ENCODE measurements at places on chromosomes 3 and 15.
A peak's percentile ranks its signal among the peaks of the same experiment; 100 is the strongest.

DNA sequence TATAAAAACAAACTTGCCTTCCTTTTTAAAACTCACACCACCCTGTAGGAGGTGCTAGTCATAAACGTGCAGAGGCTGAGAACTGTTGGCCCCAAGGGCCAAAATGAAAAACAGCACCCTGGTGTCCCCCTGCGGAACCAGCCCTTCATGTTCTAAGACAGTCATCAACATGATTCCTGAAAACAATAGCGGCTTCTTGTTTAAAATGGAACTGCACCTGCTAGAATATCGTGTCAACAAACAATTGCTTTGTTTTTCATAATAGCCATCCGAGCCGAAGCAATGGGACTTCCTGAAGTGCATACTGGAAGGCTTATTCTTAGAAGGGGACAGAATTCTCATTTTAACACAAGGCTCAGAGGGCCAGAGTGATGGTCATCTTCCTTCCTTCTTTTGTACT, 43.7 kb downstream of the MECOM start:
- H3K27ac ChIP-seq, result no peak overlapping the region
- H3K36me3 ChIP-seq, result no peaks in the 10 kb centered on the region
- no peak for DNase-seq
- H3K4me3 ChIP-seq, result no peak overlapping the region
- no peaks in the 10 kb centered on the region for H3K4me1 ChIP-seq

GRCh38 chr3:32347343-32348125, 44.1 kb upstream of the CMTM7 start:
- DNase-seq, result no peak
- no peaks in the 10 kb centered on the region for H3K36me3 ChIP-seq
- no peak overlapping the region for H3K27ac ChIP-seq
- H3K4me3 ChIP-seq, result no peak overlapping the region
- no peaks in the 10 kb centered on the region for H3K27me3 ChIP-seq
- H3K4me1 ChIP-seq, result no peaks in the 10 kb centered on the region

- H3K4me1 ChIP-seq, result no peaks in the 10 kb centered on the region
- peaks cover 4% of the 10 kb centered on the region for H3K27me3 ChIP-seq
- peak overlapping the region; percentile 41 for H3K4me3 ChIP-seq
- H3K27ac ChIP-seq, result peak overlapping the region; percentile 81
- H3K36me3 ChIP-seq, result no peaks in the 10 kb centered on the region
These were observed 418.9 kb upstream of the NAALADL2 start for GRCh38 chr3:174440253-174440701.

DNA sequence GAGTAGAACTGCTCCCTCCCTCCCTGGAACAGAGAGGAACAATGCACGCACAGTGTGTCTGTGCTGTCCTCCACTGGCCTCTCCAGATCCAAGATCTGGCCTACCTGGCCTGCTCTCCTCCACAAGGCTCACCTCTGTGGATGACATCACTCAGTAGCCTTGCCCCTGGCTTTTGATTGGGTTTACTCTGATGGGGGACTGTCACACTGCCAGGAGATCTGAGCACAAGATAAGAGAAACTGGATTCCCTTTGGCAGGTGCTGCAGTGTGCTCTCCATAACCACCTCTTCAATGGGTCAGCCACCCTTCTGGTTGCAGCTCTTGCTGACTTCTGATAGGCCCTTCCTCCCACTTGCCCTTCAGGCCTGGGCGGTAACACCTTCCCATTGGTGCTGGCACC, 22.6 kb upstream of the ANO10 start:
- H3K27me3 ChIP-seq, result no peaks in the 10 kb centered on the region
- no peak overlapping the region for H3K4me3 ChIP-seq

- no peaks in the 10 kb centered on the region for H3K36me3 ChIP-seq
- H3K27ac ChIP-seq, result no peak overlapping the region
- no peaks in the 10 kb centered on the region for H3K27me3 ChIP-seq
- H3K4me3 ChIP-seq, result no peak overlapping the region
- no peak for DNase-seq
These were observed 112.2 kb downstream of the RFTN1 start for GRCh38 chr3:16401273-16401672.

DNA sequence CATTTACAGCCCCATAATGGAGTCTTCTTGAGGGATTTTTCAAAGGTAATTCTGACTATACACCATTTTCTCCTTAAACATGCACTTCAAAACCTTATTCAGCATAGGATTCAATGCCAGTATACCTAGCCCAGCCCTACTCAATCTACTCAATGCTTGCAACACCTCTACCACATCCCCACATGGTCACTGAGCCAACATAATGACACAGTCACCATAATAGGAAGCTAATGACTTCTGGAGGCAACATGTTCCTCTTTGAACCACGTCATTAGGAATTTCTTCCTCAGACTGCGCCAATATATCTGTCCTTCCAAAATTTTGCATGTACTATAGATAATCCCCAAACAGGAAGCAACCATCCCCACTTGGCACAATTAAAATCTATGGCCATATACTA, 153.9 kb upstream of the SETMAR start:
- no peak overlapping the region for H3K27ac ChIP-seq
- no peaks in the 10 kb centered on the region for H3K36me3 ChIP-seq
- H3K4me3 ChIP-seq, result no peak overlapping the region
- no peak for DNase-seq

DNA sequence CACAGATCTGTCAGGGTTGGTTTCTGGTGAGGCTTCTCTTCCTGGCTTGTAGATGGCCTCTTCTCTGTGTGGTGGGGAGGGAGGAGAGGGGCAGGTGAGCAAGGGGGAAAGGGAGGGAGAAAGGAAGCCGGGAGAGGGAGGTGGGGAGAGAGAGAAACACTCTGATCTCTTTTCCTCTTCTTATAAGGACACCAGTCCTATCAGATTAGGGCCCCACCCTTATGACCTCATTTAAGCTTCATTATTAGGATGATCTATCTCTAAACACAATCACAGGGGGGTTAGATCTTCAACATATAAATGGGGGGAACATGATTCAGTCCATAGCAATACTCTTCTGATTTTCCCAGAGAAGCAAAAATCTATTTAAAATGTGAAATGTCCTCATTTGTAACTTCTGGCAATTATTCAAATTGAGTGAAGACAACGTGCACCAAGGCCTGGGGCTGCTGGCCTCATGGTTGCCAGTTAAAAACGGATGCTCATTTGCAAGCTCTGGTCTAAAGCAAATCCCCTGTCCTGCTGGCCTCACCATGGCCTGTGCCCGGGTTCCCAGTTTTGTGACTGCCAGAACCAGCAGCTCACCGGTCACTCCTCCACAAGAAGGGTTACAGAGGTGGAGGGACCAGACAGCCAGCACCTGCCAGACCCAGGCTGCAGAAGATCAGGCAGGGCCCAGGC, 8.3 kb downstream of the POMGNT2 start:
- H3K4me3 ChIP-seq, result no peak overlapping the region
- H3K27me3 ChIP-seq, result no peaks in the 10 kb centered on the region
- no peak overlapping the region for H3K27ac ChIP-seq
- DNase-seq, result no peak
- no peaks in the 10 kb centered on the region for H3K4me1 ChIP-seq

DNA sequence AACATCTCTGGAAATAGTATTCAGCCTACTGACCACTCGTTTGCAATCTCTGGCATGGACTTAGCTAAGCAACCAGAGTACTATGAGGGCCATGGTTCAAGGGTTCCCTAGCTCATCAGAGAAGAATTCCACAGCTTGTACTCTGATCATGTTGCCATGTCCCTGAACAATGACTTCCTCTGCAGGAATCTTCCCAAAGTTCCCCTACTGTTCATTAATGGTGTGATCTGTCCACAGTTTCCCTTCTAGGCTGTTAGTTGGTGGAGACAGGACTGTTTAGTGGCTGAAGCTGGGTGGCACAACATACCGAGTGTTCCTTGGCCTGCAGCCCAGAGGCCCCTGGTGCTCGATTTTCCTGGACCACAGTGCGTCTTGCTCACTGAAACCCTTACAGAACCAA, 44.4 kb upstream of the GALNT15 start:
- DNase-seq, result no peak
- H3K4me1 ChIP-seq, result no peaks in the 10 kb centered on the region
- H3K4me3 ChIP-seq, result no peak overlapping the region
- H3K36me3 ChIP-seq, result no peaks in the 10 kb centered on the region

DNA sequence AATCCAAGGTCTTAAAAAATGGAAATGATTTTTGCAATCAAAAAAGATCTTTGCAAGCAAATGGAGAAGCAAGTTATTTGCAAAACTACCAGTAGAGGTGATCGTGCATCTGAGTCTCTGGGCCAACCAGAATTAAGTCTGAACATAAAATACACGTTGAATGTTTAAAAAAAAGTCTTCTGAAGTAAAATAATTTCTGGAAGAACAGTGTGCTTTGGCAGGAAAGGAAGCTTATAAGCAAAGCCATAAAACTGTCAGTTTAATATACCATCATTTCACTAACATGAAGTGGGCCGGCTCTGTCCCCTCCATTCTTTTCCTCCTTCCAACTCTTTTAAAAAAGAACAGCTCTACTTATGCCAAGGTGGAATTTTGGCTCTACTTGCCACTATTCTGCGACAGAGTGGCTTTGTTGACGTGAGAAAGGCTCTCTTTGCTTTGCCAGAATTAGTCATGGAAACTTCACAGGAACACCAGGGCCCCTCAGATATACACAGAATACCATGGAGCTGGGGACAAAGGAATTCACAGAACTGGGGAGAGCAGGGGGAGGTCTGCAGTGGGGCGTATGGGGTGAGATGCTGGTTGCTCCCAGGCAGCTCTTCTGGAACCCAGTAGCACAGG, 29.8 kb downstream of the FSTL1 start:
- no peak overlapping the region for H3K27ac ChIP-seq
- H3K4me3 ChIP-seq, result no peak overlapping the region
- H3K36me3 ChIP-seq, result no peaks in the 10 kb centered on the region
- no peaks in the 10 kb centered on the region for H3K4me1 ChIP-seq
- H3K27me3 ChIP-seq, result no peaks in the 10 kb centered on the region

DNA sequence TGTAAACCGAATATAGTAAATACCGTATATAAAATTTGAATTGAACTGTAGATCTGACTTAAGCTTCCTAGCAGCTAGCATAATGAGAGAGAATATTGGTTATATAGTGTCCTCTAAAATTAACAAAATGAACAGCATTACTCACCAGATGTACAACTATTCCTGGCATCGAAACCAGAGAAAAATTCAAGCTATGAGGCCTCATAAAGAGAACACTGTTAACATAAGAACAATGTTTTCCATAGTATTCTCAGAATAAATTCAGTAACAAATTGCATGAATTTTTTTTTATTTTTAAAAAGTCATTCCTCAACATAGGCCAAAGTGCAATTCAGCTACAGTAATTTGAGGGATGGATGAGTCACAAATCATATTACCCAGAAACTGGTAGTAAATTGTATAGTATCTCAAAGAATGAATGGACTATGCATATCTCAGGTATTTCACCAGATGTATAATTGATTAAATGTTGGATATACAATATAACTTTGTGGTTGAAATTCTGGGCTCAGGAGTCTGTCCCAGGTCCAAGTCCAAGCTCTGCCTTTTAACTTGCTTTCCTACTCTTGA, 5.0 kb downstream of the TMEM207 start:
- no peak for DNase-seq
- H3K27ac ChIP-seq, result no peak overlapping the region
- no peaks in the 10 kb centered on the region for H3K27me3 ChIP-seq
- H3K4me3 ChIP-seq, result no peak overlapping the region
- no peaks in the 10 kb centered on the region for H3K4me1 ChIP-seq
- H3K36me3 ChIP-seq, result no peaks in the 10 kb centered on the region

DNA sequence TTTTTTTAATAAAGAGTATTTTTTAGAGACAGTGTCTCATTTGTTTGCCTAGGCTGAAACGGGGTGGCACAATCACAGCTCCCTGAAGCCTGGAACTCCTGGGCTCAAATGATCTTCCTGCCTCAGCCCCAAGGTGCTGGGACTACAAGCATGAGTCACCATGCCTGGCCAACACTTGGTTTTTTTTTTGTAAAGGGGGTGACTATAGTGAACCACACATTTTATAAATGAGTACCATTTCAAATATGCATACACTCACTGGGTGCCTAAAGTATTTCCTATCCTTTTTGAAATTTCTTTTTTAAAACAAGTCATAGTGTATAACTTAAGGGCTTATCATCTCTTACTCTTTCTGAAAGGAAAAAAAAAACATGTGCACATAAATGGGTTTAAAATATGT, 325.2 kb upstream of the MEIS2 start:
- H3K27ac ChIP-seq, result no peak overlapping the region
- DNase-seq, result no peak
- no peaks in the 10 kb centered on the region for H3K27me3 ChIP-seq
- H3K36me3 ChIP-seq, result no peaks in the 10 kb centered on the region
- no peaks in the 10 kb centered on the region for H3K4me1 ChIP-seq

GRCh38 chr3:117495620-117496019, 786.0 kb downstream of the TUSC7 start:
- no peak for DNase-seq
- no peaks in the 10 kb centered on the region for H3K36me3 ChIP-seq
- no peaks in the 10 kb centered on the region for H3K4me1 ChIP-seq
- no peak overlapping the region for H3K27ac ChIP-seq
- H3K4me3 ChIP-seq, result no peak overlapping the region

DNA sequence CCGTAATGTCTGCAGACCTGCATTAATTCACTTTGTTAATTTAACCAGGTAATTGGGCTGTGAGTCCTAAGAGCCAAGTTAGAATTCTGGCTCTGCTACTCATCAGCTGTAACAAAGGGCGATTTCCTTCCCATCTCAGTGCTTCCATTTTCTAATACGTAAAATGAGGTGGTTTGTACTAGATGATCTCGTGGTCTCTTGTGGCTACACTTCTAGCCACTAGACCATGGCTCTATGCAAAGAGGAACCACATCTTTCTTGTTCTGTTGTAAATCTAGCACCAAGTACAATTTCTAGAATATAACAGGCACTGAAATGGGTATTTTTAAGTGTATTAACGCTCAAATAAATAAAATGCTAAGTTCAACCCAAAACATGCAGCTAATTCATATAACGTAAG, 174.4 kb upstream of the THBS1 start:
- DNase-seq, result no peak
- H3K27me3 ChIP-seq, result no peaks in the 10 kb centered on the region
- H3K36me3 ChIP-seq, result no peaks in the 10 kb centered on the region

DNA sequence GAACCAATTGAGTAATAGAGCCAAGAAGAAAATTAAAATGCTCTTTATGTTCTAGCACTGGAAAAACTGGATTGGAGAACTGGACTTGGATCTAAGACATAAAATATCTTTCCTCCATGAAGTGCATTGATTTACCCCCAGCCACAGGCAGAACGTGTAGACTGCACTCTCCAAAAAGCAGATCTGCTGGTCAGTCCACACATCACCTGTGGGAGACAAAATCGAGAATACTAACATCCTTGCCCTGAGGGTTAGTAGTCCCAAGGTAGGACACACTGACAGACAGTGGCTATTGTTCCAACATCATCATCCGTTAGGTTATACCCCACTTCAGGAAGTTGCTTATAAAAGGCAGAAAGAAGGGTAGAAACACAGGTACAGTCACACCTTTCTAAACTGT, 257.1 kb upstream of the STT3B start:
- H3K4me1 ChIP-seq, result no peaks in the 10 kb centered on the region
- no peak overlapping the region for H3K4me3 ChIP-seq
- DNase-seq, result no peak
- no peaks in the 10 kb centered on the region for H3K27me3 ChIP-seq
- H3K36me3 ChIP-seq, result no peaks in the 10 kb centered on the region

Measured in naive thymus-derived CD4-positive, alpha-beta T cell (primary cell).